ENCODE measurements at places on chromosomes 16 and 17.

DNA sequence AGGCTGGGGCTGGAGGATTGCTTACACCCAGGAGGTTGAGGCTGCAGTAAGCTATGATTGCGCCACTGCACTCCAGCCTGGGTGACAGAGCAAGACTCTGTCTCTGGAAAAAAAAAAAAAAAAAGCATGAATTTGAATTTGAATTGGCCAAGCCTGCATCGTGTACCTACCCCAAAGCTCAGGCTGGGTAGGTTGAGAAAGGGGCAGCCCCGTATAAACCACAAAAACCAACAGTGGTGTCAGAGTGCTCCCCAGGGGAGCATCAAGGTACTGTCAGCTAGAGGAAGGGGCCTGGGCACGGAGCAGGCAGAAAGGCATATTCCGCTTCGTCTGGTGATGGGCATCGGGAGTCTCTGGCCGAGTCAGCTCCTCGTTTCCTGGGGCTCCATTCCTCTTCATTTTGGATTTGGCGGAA, 40.9 kb downstream of the RAP1GAP2 start:
- no peak for DNase-seq

- no peak for DNase-seq
Observed at GRCh38 chr17:4998732-4999429, 1.1 kb downstream of the KIF1C start.

- no peak for DNase-seq
Observed at GRCh38 chr17:59260722-59261121, 40.4 kb downstream of the GDPD1 start.

- no peak for DNase-seq
Observed at GRCh38 chr17:61411261-61412142, 11.9 kb downstream of the TBX2 start.

GRCh38 chr17:39393736-39394135, 7.7 kb downstream of the FBXL20 start:
- DNase-seq: no peak

DNA sequence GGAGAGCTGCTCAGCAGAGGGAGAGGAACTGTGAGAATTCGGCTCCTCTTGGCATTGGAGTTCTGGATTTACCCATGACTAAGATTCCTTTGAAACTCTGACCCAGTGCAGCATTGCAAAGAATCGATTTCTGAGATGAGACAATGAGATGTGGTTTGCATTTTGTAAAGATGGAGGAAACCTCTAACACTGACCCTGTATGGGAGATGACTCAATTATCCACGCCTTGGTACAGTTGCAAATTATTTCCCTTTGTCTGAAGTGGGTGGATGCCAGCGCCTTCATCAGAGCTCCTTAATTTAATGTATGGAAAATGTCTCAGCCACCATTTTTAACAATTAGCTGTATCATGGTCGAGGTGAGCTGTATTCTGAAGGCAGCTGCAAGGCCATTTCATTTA, 53.4 kb downstream of the NUP93 start:
- no peak for DNase-seq

DNA sequence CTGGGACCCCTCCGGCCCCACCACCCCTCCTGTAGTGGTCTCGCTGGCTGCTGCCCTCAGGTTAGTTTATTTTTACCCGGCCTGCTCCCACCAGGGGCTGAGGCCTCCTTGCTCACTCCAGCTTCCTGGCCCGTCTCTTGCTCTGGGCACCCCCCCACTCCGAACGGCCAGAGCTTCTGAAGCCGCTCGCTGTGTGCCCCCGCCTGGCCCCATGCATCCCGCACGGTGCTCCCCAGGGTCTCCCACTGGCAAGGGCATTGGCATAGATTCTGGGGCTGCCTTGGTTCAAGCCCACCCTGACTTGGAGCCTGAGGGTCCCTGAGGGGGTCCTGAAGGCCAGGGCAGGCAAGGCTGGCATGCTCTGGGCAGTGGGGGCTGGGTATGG, 186.4 kb downstream of the SEC14L1 start:
- DNase-seq: no peak

GRCh38 chr16:8619671-8620370, 1.7 kb upstream of the METTL22 start:
- DNase-seq: no peak

DNA sequence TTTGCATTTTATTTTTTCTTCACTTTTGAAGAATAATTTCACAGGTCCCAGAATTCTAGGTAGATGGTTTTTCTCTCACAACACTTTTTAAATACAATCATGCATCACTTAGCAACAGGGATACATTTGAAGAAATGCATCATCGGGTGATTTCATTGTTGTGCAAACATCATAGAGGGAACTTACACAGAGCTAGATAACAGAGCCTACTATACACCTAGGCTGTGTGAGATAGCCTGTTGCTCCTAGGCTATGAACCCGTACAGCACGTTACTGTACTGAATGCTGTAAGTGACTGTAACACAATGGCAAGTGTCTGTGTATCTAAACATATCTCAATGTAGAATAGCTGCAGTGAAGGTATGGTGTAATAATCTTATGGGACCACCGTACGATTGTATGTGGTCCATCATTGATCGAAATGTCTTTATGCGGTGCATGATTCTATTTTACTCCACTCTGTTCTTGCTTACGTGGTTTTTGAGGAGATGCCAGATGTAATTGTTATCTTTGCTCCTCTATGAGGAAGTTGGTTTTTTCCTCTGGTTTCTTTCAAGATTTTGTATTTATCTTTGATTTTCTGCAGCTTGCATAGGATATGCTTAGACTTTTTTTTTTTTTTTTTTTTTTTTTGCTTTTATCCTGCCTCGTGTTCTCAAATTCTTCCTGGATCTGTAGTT, 35.5 kb upstream of the TMEM92 start:
- DNase-seq: no peak

GRCh38 chr17:70414300-70414699, 245.0 kb downstream of the KCNJ2 start:
- DNase-seq: no peak

DNA sequence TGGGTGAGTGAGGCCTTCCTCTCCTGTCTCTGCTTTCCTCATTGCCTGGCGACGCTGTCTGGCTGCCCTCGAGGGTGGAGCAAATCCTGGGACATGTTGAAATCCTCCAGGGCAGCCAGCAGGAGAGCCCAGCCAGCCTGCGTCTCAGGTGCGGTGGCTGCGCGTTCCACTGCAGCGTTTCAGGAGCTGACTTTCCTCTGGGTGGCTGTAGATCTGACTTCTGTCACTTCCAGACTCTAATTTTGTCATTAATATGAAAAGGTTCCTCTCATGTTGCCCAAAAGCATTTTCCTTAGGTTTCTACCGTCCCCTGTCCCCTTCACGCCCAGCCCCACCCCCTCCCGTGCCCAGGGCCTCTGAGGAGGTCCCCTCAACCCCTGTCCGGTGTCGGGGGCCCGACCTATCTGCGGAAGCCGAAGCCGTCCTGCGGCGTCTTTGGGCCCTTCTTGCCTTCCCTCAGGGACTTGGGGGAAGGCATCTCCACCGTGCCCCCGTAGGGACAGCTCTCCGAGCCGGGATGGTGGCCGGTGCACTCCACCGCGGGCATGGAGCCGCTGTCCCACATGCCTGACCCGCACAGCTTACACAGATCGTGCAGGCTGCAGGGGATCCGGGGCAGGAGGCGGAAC, 95.1 kb downstream of the TBC1D16 start:
- DNase-seq: no peak

DNA sequence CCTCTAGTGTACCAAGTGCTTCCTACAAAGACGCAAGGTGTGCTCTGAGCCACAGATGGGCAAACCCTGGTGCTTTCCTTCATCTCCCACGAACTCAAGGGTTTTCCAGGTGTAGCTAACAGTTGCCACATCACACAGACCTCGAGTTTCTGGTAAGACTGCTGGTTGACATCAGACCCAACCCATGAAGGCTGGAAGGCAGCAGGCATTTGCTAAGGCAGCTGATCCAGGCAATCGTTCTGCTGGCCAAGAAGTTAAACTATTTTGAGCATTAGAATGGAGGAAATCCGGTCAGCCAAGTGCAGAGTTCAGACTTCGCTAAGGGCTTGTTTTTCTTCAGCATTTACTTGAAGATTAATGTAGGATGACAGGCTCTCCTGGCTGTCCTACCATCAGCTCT, 11.5 kb downstream of the HAS3 start:
- no peak for DNase-seq
